ENCODE measurements at places on chromosomes 7 and 10.

DNA sequence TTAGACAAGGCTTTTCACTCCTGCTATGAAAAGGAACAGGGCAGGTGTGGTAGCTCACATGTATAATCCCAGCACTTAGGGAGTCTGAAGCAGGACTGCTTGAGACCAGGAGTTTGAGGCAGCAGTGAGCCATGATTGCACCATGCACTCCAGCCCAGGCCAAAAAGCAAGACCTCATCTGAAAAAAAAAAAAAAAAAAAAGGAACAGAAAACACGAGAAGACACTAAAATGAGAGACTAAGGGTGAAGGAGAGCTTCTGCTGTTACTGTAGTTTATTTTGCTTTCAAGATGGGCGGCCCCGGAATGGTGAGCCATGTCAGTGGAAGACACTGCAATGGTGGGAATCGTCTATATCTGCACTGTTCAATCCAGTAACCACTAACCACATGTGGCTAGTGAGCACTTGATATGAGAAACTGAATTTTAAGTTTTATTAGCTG lies 9.9 kb downstream of the PIP4K2A start:
- DNase-seq = no peak

GRCh38 chr7:48938539-48939295 lies 14.4 kb downstream of the CDC14C start:
- DNase-seq = no peak

GRCh38 chr10:71878327-71879034 lies 27.4 kb upstream of the PSAP start:
- no peak for DNase-seq

DNA sequence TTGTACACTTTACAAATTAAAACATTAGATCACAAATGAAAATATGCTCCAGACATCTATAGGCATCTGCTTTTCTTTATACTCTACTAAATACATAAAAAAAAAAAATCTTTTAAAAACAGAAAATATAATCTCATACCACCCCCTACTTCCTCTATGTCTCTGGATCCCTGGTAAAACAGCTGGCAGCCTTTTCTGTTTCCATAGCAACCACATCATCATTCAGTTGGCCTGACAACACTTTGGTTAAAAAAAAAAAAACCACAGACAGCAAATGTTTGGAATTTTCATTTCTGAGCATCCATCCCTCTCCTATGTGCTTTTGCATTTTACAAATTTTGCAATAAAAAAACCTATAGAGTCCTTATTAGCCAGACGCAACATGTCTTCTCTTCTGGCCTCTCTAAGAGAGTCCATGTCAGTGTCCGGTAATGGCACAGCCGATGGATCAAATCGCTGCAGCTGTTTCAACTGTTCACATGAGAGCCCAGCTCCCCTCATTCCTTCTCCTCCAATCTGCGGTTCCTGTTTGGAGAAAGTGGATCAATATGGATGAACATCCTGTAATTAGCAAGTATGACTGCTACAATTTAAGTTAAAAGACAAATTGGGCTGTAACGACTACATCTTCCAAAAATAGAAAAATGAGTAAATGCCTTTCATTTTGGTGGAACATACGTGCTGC lies 105.6 kb downstream of the NSUN6 start:
- DNase-seq = no peak

DNA sequence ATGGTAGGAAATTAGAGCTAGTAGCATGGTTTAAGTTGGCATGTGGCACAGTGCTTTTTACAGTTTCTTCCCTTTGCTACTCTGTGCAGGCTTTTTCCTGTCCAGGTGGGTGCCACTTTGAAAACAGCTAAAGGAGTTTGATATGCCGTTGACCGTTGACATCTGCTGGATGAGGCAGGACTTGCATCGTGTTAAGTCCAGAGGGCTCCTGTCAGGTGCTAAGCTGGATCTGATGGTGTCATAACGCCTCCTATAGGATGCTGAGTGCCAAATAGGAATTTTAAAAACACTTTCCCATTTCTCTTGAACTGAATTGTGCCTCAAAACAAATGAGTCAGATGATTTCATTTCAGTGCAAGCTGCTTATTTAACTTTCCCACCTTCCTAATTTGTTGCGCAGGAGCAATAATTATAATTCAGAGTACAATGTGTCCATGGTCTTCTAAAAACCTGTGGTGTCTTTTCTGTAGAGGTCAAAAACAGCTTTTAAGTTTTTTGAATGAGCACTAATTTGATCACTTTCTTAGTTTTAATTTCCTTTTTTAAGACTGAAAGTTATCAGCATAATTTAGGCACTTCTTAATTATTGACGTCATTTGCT lies 178.3 kb downstream of the CDCA7L start:
- DNase-seq = peak; percentile 36

Data from CD8-positive, alpha-beta T cell (primary cell).